GM20000 (cell line): ENCODE measurements at places on chromosomes 5 and 9.

DNA sequence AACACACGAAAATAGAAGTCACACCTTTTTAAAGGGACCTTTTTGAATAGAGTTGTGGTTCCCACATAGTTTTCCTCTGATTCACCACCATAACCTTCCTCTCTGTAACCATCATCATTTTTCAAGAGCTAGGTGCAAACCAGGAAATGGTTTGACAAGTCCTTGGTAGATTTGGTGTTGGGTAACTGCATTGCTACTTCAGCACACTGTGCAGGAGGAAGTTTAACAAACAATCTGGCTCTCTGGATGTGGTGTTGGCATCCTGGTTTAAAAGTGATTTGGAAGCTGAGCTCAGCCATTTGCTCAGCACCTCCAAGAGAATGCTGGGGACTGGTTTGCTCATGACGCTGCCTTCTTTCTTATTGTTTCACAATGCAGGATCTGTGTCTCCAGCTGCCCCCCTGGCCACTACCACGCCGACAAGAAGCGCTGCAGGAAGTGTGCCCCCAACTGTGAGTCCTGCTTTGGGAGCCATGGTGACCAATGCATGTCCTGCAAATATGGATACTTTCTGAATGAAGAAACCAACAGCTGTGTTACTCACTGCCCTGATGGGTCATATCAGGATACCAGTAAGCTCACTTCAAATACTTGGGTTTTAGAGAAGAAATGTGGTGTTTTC lies 213.1 kb downstream of the RFK start:
- DNase-seq: no peak

DNA sequence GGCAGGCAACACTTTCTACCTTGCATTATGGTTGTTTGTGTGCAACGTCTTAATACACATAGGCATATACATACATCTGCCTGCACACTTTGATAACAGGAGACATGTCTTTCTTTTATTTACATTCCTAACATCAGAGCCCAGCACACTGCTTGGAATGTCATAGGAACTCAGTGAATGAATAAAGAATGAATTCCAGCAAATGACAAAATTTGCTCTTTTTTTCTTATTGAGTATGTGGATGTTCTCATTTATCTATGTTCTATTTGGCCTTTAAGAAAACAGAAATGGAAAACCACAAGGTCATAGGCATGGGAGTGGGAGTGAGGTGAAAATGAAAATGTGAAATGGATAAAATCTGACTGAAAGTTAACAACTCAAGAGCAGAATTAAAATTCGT lies 36.3 kb upstream of the PALM2AKAP2 start:
- no peak for DNase-seq

GRCh38 chr9:117083559-117083958 lies 331.3 kb downstream of the ASTN2 start:
- no peak for DNase-seq

DNA sequence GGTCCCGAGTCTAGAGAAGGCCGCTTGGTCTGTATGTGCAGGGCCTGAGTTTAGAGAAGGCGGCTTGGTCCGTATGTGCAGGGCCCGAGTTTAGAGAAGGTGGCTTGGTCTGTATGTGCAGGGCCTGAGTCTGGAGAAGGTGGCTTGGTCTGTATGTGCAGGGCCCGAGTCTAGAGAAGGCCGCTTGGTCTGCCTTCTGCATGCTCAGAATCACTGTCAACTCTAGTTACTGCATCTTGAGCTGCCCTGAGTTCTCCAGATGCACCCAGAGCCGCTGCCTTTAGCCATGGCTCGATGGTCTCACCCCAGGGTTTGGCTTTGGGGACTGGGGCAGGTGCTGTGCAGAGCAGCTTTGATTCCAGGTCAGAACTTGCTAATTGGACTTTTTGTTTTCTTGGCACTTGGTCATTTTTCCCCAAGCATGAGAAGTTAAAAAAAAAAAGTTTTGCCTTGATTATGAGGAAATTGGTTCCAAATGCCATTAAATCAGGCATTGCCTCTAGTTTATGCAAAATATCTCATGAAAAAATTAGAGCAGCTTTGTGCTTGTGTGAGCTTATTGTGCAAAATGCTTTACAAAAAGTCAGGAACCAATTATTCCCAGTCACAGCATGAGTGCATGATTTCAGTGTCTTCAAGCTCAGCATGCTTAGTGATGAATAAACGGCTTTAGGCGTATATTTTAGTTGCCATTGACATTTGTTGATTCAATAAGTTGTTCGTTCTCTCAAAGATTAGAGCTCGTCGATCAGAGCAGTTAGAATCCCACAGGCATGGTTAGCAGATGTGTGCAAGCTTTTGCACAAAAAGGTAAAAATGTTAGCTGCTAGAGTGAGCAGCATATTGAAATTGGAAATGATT lies 25.4 kb upstream of the EXOC3 start:
- no peak for DNase-seq

DNA sequence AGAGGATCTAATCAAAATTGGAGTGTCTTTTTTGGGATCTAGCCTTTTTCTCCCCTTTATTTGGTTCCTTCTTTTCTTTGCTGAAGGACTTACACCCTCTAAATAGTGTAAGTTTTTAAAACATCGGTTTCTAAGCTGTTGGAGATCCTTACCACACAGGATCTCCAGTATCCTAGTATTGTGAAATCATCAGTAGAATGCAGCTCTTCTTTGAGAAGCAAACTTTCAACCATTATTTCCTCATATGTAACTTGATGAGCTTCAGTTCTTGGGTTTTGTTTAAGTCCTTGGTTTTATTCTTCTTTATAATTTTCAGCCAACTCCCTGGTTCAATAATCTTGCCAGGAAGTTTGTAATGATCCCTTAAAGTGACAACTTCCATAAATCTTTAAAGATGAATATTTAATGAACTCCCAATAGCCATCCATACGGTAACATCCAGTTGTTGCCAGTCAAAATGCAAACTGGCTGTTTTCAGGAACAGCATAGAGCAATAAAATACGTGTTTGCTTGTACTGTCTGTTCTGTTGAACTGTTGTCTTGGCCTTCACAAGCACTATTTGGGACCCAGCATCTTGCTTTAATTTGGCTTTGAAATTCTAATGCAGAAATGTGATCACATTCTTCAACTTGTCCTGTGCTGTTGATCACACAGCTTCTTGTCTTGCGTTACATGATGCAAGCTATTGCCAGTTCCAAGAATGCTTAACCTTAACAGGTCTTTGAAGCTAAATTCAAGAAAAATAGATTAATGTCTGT lies 34.8 kb upstream of the TTC23L start:
- no peak for DNase-seq

DNA sequence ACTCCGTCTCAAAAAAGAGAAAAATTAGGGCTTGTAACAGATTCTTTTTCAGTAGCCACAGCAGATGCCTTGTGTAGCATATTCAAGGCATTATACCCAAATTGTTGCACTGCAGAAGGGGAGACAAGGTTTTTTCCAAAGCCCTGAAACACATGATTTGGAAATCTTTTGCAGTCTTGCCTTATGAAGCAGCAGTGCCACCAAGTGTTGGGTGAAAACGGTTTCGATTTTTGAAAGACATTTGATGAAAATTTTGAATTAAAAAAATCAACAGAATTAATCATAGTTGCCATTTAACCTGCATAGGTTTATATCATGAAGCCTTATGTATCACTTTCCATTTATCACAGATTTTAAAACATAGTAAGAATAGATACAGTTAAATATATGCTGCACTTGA lies 479.5 kb downstream of the TAF11L14 start:
- no peak for DNase-seq

DNA sequence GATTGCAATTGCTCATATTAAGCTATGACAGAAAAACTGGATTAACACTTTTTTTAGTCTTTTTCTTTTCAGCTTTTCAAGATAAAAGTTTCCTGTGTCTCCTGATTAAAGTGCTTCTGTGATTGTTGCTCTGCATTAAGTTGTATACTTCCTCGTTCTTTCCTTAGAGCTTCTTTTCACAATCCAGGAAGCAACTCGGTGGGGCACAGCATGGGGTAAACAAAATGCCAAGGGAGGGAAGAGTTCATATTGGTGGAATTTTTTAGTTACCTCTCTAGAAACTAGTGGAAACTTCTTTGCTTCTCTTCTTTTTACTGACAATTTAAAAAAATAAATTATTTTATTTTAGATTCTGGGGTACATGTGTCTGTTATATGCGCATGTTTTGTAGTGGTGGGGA lies 37.8 kb upstream of the ARRDC3 start:
- DNase-seq: no peak

- DNase-seq: no peak
Measured at GRCh38 chr5:33438996-33439395, 1.8 kb upstream of the TARS1 start.

DNA sequence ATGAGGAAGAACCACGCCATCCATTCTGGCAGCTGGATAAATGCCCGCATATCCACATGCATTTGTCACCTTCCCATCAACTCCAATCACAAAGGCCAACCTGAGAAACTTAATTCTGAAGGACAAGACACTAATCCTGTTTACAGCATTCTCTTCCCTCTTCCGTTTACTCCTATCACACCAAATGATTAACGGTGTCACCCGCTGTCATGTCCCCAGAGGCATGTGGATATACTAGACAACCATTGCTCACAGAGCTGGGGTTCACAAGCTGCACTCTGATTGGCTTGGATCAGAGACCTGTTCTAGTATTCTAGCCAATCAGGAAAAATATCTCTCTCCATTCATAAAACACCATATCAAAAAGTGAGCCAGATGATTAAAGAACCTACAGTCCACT lies 3.6 kb downstream of the MACROH2A1 start:
- DNase-seq: no peak

DNA sequence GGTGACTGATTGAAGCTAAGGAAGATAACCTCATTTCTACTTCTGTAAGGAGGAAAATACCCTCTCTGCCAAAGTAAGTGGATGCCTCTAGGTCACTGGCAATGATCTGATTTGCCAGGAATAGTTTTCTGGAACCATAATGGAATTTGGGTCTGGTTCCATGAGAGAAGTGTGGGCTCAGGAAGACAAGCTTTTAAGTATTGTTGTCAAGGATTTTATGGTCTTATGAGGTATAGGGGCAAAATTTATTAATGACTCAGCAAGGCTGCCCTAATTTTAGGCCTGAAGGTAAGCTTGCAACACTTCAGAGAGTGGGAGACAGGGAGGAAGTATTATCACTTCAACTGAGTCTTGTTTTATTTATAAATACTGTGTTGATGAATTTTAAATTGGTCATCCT lies 322.6 kb upstream of the ACTBL2 start:
- DNase-seq: no peak

DNA sequence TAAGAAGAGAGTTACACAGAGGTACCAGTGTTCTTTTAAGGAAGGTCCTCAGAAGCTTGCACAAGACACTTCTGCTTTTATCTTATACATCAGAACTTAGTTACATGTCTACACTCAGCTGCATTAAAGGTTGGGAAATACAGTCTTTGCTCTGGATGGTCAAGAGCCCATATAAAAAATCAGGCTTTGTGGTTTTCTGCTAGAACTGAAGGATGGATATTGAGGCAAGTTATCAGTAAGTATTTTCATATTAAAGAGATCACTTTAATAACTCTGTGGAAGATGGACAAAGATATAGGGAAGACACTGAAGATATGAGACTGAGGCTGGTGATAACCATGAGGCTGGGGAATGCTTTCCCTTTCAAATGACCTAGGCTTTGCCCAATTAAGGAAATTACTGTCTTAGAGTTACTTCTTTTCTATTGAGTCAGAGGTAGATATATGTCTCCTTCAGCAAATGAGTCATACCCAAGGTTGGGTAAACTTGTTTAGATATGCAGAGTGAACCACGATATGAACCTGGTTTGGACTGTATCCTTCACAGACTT lies 87.0 kb upstream of the TNC start:
- DNase-seq: peak; percentile 32

GRCh38 chr9:111036946-111037345 lies 1.3 kb downstream of the LPAR1 start:
- no peak for DNase-seq

- no peak for DNase-seq
Measured at GRCh38 chr9:16172796-16173195, 620.0 kb downstream of the CCDC171 start.

GRCh38 chr9:22114956-22115355 lies 105.9 kb upstream of the CDKN2B start:
- no peak for DNase-seq

GRCh38 chr5:3355126-3355525 lies 240.5 kb upstream of the IRX1 start:
- no peak for DNase-seq

- DNase-seq: no peak
Measured at GRCh38 chr9:132745756-132746709, 75.8 kb downstream of the GTF3C4 start.

DNA sequence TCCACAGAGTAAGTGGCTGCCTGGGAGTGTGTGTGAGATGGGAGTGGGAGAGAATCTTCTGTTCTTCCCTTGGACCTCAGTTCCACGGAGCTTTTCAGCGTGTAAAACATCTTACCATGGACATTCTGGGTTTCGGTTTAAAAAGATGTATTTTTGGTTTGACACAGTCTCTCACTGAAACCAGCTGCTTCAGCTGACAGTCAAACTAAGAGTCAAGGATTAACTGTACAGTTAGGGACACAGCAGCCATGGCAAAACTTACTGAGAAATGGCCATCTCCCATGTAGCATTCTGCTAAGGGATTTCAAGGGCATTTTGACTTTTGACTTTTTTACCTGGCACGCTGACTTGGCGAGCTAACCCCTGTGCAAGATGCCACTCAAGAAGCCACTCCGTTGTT lies 93.8 kb upstream of the IL12B start:
- DNase-seq: no peak

DNA sequence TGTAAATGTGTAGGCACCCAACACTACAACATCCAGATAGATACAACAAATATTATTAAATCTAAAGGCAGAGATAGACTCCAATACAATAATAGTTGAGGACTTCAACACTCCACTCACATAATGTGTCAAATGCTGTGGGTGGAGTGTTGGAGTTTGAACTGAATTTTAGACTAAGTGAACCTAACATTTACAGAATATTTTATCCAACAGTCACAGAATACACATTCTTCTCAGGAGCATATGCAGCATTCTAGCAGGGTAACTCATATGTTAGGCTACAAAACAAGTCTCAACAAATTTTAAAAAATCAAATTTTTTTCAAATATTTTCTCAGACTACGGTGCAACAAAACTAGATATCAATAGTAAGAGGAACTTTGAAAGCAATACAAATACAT lies 648.7 kb upstream of the CDH18 start:
- DNase-seq: no peak
